ENCODE measurements at places on chromosomes 11 and 22.

- DNase-seq = no peak
Observed at GRCh38 chr11:119167933-119168332, 592 bp upstream of the NLRX1 start.

DNA sequence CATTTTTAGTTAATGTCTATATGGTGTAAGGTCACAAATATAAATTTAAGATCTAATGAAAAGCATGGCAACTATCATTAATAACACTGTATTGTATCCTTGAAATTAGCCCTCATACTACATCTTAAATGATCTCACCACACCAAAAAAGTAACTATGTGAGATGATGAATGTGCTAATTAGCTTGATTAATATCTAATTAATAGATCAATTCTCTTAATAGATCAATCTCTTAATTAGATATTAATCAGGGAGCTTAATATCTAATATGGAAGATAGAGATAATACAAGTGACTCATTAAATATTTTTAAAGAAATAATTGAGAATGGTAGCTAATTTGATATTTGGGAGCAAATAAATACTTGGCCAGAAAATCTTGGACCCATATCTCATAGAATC, 178.5 kb upstream of the FAT3 start:
- no peak for DNase-seq

DNA sequence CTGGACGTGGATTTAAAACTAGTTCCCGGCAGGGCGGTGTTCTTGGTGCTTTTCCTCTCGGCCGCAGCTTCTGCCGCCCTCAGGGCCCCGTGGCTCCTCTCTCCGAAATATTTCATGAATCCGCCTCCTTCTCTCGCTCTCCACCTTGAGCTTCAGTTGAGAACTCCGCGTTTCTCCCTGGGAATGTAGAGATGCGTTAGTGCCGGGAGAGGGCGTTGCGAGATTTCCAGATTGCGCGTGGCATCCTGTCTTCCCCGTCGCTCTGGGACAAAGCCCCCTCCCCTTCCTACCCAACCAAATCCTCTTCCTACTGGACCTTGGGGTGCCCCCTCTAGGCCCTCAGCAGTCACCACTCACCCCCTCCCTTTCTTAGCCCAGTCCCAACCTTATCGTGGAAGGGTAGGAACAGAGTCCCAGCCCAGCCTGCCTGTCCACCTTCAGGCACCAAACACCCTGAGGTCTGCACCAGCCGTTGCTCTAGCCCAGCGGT, 15.5 kb upstream of the RAC2 start:
- DNase-seq = no peak

GRCh38 chr22:36227396-36227795, 11.9 kb downstream of the APOL2 start:
- DNase-seq = no peak

- no peak for DNase-seq
Observed at GRCh38 chr11:61764606-61765260, 12.3 kb downstream of the MYRF start.

- no peak for DNase-seq
Observed at GRCh38 chr11:2838091-2838490, 47.5 kb downstream of the CDKN1C start.

DNA sequence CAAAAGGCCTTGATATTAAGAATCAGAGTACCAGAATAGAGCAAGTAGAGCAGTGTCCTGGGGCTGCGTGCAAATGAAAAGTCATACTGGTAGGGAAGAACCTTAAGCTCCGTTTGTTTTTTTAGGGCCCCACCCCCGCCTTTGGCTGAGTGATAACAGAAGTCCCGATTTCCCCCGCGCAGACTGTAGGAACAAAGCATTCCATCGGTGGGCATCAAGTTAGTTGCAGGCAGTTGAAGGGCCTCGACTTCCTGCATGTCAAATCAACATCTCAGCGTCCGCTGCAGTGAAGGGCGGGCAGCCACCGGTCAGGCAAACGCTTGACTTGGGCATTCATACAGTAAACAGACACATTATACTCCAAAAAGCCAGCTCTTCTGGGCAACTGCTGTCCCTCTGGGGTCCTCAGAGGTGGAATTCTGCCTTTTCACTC, 11.7 kb downstream of the LRP4 start:
- no peak for DNase-seq

DNA sequence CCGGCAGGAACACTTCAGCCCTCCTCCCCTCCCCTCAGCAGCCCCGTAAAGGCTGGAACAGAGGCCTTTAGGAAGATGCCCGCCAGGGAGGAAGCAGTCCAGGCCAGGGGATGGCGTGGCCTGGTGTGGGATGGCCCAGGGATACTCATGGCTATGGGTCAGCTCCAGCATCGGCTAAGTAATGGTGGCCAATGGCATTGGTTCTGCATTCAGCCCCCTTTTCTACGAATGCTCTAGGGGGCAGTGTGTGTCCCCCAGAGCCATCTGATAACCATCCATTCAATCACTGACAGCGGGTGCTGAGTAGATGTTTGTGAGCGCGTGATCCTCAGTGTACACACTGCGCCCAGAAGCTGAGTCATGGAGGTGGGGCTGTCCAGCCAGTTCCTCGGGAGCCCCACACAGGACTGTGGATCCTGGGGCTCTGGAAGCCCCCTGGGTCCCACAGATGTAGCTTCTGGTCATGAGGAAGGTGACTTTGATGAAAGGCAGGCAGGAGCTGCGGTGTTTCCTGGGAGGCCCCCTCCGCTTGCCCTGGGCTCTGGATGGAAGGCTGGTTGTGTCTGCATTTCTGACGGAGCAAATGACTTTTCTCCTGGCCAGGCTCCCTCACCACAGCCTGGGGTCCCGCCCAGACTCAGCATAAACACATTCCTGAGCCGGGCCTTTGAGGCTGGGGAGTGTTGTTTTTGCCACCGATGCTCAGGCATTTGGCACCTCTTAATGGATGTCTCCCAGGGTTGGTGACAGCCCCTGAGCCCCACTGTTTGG, 46.5 kb downstream of the FBLN1 start:
- DNase-seq = peak; percentile 50

DNA sequence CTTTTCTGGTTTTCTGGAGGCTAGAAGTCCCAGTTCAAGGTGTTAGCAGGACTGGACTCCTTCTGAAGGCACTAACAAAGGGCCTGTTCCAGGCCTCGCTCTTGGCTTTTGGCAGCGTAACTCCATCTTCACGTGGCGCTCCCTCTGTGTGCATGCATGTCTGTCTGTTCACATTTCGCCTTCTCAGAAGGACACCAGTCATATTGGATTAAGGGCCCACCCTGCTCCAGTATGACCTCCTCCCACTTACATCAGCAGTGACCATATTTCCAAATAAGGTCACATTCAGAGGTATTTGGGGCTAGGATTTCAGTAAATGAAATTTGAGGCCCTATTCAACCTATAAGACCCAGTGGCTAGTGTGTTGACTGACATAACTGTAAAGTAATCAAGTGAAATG, 20.0 kb downstream of the APLP2 start:
- no peak for DNase-seq

- no peak for DNase-seq
Observed at GRCh38 chr22:31626427-31627150, 35.4 kb downstream of the PISD start.

DNA sequence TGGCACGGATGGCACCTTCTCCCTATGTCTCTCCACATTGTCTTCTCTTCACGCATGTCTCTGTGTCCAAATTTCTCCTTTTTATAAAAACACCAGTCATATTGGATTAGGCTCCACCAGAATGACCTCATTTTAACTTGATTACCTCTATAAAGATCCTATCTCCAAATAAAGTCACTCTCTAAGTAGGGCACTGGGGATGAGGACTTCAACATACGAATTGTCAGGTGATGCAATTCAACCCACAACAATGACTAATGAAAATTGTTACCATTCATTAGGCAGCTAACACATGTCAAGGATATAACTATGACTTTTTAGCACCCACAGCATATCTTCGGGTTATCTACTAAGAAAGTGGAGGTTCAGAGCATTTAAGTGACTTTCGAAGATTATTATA, 55.5 kb upstream of the USP47 start:
- no peak for DNase-seq

DNA sequence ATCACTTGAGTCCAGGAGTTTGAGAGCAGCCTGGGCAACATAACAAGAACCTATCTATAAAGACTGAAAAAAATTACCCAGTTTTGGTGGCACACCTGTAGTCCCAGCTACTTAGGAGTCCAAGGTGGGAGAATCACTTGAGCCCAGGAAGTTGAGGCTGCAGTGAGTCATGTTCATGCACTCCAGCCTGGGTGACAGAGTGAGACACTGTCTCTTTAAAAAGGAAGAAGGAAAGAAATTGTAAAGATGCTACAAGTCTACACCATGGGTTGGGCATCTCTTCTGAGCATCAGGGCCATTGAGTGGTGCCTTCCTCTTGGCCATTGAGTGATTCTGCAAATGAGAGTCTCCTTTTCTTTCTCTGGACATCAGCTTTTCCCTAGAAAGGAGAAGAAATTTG, 15.7 kb upstream of the MTMR3 start:
- no peak for DNase-seq

DNA sequence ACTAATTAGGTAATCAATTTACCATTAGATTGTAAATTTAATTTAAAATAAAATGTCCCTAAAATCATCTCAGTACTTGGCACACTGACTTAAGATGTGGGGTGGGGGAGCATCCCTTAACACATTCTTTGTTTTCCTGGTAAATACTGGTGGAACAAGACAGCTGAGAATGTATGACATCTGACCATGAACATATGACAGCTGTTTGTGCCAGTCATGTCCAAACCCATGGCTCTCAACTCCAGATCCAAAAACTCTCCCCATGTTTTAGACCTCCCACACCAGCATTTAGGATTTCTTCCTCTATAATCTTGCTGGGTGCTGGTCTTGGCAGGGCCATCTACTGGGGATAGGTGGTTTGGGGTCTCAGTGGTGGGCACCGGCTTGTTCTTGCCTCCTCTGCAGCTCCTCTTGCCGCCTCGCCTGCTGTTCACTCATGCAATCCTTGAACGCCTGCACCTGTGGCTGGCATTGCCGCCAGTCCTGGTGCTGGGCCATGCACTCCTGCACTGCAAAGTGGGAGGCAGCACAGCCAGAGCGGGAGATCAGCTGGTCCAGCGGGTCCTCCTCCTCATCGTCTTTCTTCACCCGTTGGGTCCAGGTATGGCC, 3.8 kb downstream of the COA4 start:
- DNase-seq = no peak

DNA sequence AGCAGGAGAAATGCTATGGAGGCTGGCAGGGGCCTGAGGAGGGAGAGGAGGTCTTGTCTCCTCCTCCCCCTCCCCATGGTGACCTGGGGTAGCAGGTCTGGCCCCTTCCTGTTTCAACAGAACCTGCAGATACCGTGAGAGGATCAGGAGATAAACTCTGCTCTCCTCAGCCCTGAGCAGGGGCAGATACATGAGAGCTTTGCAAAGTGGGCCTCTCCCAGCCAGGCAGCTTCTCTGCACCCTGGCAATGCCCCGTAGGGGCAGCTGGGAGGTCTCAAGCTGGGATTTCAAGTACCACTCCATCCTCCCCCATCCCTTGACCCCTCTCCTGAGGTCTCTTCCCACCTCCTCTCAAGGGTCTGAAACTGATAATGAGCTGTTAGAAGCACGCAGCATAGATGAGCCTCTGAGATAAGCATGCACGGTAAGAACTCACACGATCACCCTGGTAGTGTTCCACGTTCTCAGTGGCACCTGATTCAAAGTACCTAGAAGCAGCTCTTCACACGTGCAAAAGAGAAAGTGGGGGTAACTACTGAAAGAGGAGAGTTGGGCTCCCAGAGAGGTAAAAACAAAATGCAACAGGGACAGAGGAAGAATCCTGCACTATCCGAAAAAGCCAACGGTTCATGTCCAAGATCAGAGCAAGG, 4.9 kb upstream of the CCDC86 start:
- no peak for DNase-seq

DNA sequence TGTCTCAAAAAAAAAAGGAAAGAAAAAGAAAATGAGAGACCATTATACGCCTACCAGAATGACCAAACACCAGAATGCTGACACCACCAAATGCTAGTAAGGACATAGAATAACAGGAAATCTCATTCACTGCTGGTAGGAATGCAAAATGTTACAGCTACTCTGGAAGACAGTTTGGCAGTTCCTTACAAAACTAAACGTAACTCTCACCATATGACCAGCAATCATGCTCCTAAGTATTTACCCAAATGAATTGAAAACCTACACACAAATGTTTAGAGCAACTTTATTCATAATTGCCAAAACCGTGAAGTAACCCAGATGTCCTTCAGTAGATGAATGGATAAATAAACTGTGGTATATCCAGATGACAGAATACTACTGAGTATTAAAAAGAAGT, 7.2 kb downstream of the CHKA start:
- DNase-seq = no peak

DNA sequence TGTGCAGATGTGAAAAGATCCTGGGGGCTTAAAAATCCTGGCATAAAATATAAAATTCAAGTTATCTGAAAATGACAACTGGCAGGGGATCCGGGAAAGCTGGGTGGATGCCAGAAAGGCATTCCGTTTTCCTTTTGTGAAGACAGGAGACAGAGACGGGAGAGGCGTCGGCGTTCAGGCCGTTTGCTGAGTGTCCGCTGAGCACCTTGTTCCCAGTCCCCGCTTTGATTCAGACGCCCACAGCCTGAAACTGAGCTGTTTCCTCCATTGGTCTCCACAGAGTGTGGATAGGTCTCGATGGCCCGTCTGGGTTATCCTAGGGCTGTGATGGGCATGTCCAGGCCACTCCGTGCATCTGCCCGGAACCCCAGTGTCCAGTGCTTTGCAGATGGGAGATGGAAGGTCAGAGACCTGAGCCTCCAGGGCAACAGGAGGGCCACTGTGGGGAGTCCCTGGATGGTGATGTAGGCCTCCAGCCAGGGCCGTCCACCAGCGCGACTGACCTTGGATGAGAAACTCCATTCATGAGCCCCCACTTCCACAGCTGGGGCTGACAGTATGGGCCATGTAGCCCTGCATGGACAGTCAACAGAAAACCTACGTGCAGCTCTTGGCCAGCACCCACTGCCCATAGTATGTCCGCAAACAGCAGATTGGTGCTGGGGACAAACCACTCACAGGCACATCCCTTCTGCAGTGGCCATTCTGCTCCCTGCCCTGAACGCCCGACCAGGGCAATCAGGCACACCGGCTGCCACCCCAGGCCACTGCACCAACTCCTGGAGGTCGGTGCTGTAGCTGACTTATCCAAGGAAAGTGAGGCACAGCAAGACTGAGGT, 11.6 kb downstream of the MRGPRF start:
- DNase-seq = no peak

GRCh38 chr11:37774441-37774840, 1176.4 kb upstream of the RAG2 start:
- no peak for DNase-seq

DNA sequence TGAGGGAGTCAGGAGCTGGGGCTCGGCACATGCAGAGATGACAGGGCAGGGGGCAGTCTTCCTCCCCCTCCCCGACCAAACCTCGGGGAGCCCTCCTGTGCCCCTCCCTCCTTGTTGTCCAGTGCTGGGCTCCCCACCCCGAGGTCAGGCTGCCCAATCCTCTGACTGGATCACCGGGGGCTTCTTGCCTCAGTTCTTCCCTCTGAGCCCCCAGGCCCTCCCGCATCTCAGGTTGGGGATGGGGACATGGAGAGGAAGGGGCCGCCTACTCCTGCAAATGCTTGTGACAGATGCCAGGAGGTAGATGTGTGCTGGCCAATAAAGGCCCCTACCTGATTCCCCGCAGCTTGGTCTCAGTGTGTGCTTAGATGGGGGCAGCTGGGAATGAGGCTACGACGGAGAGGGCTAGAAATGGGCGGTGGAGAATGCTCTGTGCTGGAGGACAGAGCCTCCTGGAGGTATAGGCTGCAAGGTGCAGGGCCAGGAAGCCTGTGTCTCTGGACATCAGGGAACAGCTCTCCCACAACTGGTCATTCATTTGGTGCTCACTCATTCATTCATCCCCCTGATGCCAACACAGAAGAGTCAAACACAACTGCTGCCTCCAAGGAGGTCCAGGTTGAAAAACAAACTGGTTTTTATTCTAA, 8.4 kb downstream of the RHBDD3 start:
- no peak for DNase-seq
